ENCODE measurements at places on chromosomes 12 and 14.

DNA sequence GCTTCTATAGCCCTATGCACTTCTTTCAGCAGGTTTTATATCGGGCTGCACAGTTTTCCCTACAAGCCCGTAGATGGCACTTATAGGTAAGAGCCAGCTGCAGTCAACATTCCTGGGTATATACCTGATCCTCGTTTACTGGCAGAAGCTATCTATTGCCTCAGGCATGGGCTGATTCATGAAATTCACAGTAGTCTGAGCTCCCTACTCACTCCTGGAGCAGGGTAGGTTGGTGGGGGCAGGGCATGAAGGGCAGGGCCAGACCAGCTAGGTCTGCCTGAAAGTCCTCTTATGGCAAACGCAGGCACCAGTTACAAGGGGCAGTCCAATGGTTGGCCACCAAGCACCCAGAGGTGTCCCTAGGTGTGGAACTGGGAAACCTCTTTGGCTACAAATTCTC lies 345.8 kb downstream of the RPS29 start:
- DNase-seq: no peak

GRCh38 chr12:33012226-33012625 lies 115.6 kb upstream of the PKP2 start:
- no peak for DNase-seq

DNA sequence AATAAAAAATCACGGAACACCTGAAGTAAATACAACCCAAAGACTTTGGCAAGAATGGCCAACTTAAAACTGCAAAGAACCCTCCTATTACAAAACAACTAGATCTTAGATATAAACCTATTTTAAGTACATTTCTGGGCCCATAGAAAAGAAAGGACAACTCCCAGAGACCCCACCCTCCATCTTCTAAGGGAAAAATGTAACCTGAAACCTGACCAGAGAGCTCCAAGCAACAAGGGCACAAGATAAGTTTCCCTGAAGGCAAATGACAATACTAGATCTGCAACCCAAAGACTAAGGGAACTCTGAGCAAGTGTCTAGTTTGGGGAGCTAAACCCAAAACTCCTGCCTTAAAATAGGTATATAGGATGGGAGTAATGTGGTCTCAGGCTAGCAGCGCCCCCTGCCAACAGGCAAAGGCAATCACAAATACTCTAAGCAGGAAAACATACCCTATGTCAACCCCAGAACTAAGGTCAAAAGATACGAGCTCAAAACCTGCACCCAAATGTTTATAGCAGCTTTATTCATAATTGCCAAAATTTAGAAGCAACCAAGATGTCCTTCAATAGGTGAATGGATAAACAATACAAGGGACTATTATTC lies 218.9 kb downstream of the ITPR2 start:
- DNase-seq: no peak

DNA sequence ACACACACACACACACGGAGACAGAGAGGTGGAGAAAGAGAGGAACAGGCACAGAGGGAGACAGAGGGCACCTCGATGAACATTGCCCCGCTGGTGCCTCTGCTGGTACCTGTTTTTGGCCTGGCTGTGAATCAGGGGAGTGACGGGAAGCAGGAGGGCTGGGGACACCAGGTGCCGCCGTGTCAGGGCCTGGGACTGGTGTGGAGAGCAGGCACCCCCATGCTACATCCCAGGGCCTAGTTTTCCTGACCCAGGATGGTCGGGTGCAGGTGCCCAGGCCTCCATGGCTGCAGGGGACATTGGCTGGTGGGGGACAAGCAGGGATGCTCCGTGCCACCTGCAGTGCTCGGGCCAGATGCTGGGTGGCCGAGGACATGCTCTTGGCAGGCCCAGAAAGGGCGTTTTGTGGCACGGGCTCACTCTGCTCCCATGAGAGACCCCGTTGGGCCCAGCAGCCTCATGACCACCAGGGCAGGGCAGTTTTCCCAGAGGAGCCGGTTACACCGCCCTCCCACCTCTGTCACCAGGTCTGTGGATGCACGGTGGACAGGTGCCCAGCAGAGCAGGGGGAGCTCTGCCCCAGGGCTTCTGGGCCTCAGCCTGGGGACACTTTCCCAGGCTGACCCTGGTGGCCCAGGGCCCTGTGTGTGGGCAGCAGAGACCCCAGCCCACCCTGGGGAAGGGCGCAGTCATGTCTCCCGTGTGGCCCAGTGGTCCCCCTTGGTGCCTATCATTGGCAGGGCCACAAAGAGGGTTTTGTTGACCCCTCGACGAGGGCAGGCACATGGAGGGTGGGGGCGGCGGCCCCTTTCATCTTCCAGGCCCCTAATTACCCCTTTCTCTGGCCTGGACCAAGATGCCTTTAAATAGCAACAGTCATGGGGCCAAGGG lies 207.5 kb upstream of the RTL1 start:
- no peak for DNase-seq

GRCh38 chr12:8689681-8690080 lies 8.1 kb upstream of the RIMKLB start:
- no peak for DNase-seq

- no peak for DNase-seq
These were observed 966.7 kb downstream of the SLC6A15 start for GRCh38 chr12:83945871-83946270.

GRCh38 chr12:57430931-57431566 lies at the start of gene R3HDM2:
Gene R3HDM2, minus strand, starts transcription at chr12:57431043. Its CDS starts 120,615 bp downstream, at chr12:57310428.
- peak; percentile 95 for DNase-seq
